ENCODE measurements at places on chromosomes 5 and 9.

DNA sequence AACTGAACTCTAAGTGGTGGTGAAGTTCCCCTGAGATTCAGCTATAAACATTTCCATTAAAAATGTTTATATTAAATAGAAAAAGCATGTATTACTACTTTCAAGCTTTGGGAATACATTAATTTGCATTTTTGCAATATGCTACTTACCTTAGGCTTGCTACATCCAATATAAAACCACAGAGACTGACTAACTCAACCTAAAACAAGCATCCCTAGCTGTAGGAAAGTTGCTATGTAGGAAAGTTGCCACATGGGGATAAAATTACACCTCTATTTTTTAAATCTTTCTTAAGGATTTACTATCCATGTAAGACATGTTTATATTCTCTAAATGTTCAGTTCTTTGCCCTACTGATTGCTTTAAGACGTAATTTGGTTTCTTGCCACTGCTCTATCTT lies 12.8 kb downstream of the SCAMP1 start:
- no peak overlapping the region for H3K27ac ChIP-seq
- H3K4me3 ChIP-seq, result no peak overlapping the region
- H3K27me3 ChIP-seq, result no peaks in the 10 kb centered on the region
- no peaks in the 10 kb centered on the region for H3K4me1 ChIP-seq

DNA sequence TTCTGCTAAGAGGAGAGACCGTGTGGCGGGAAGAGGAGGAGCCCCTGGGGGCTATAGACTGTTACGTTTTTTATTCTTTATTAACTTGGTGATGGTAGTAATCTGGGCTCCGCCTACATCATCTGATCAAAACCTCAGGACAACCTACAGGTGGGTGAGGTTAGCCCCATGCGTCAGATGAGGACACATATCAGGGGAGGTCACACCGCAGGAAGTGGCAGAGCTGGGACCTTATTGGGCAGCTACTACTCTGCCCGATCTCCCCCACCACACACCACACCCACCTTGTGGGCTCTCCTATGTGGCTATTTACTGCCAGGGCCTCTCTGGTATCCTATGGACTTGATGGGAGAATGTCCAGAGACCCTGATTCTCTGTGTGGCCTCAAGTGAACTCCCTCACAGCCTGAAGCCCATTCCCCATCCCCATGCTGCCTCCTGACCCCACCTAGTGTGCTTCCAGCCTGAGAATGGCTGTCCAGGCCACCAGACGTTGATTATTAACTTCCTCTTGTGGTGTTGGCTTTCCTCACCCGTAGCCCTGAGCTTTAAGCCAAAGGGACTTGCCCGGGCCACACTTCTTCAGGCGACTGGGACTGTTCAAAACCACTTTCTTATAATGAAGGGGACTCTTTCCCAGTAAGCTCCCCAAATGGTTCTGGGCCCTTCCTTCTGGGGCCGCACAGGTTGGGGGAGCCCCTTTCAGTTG lies 8.2 kb downstream of the UNC5A start:
- no peak for DNase-seq
- peaks cover 26% of the 10 kb centered on the region for H3K27me3 ChIP-seq
- H3K36me3 ChIP-seq, result no peaks in the 10 kb centered on the region

- no peak for DNase-seq
- no peaks in the 10 kb centered on the region for H3K36me3 ChIP-seq
- no peak overlapping the region for H3K4me3 ChIP-seq
- no peak overlapping the region for H3K27ac ChIP-seq
Observed at GRCh38 chr5:160230686-160231527, 1.6 kb downstream of the FABP6 start.

- H3K4me3 ChIP-seq, result no peak overlapping the region
- no peak for DNase-seq
- no peaks in the 10 kb centered on the region for H3K27me3 ChIP-seq
- no peaks in the 10 kb centered on the region for H3K36me3 ChIP-seq
Observed at GRCh38 chr5:17257705-17258273, 40.4 kb downstream of the BASP1 start.

DNA sequence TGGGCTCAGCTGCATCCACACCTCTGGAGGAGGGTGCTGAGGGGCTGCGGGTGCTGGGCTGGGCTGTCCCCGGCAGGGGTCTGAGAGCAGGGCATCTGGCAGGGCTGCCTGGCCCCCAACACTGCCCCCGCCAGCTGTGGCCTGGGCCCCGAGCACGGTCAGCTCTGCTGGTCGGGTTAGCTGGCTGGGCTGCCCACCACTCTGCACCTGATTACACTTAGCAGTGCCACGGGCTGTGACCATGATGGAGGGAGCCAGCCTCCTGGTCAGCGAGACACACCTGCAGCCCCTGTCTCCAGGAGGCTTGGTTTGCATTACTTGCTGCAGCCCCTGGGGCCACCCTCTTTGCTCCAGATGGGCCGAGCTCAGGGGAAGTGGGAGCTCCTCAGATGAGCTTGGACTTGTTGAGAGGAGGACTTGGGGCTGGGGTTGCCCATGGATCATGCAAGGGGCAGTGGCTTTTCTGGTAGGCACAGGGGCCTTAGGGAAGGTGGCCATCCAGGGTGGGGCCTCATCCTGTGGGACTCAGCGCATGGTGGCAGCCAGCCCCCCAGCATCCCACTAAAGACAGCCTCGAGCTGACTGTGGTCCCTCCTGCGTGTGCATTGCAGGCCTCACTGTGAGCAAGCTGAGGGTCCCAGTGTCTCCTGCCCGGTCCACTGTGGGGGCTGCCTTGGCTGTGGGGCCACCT lies 132.0 kb upstream of the FAM120A start:
- H3K4me1 ChIP-seq, result no peaks in the 10 kb centered on the region
- H3K4me3 ChIP-seq, result no peak overlapping the region
- no peak for DNase-seq
- no peak overlapping the region for H3K27ac ChIP-seq

GRCh38 chr5:88883836-88884607 lies 1.0 kb upstream of the MEF2C start:
- DNase-seq, result peak; percentile 65
- H3K4me1 ChIP-seq, result no peaks in the 10 kb centered on the region
- H3K27me3 ChIP-seq, result no peaks in the 10 kb centered on the region

- peaks cover under 1% of the 10 kb centered on the region for H3K36me3 ChIP-seq
- peak overlapping the region; percentile 71 for H3K27ac ChIP-seq
- H3K27me3 ChIP-seq, result no peaks in the 10 kb centered on the region
- no peak overlapping the region for H3K4me3 ChIP-seq
- DNase-seq, result no peak
Observed at GRCh38 chr9:127541865-127542264, 70.2 kb upstream of the STXBP1 start.

DNA sequence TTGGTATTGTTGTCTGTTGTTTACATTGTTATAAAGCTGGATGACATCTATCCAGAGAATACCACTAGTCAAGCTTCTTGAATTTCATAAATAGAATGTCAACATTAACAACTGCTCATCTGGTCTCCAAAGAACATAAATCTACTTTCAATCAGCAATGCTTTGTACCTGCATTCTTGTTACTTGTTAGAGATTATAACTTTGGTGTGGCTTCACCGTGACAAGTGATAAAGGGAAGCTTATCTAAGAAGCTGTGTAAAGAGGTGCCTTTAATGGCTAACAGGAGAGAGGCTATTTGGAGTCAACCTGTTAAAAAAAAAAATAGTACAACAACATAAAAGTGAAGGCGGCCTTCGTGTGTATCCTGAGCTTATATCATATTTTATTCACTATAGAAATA lies 41.8 kb downstream of the MUSK start:
- no peak overlapping the region for H3K4me3 ChIP-seq
- no peaks in the 10 kb centered on the region for H3K27me3 ChIP-seq
- no peaks in the 10 kb centered on the region for H3K4me1 ChIP-seq
- no peaks in the 10 kb centered on the region for H3K36me3 ChIP-seq
- no peak for DNase-seq
- H3K27ac ChIP-seq, result no peak overlapping the region

- no peaks in the 10 kb centered on the region for H3K36me3 ChIP-seq
- no peak overlapping the region for H3K27ac ChIP-seq
- H3K4me1 ChIP-seq, result no peaks in the 10 kb centered on the region
- no peaks in the 10 kb centered on the region for H3K27me3 ChIP-seq
Observed at GRCh38 chr5:9861666-9862256, 231.6 kb upstream of the TAS2R1 start.

GRCh38 chr5:2387634-2388325 lies 363.7 kb downstream of the IRX2 start:
- H3K4me1 ChIP-seq, result no peaks in the 10 kb centered on the region
- no peak overlapping the region for H3K4me3 ChIP-seq
- DNase-seq, result peak; percentile 70
- no peak overlapping the region for H3K27ac ChIP-seq
- H3K36me3 ChIP-seq, result no peaks in the 10 kb centered on the region
- peaks cover 10% of the 10 kb centered on the region for H3K27me3 ChIP-seq

- H3K4me3 ChIP-seq, result no peak overlapping the region
- no peak for DNase-seq
- H3K36me3 ChIP-seq, result no peaks in the 10 kb centered on the region
- H3K4me1 ChIP-seq, result no peaks in the 10 kb centered on the region
- no peaks in the 10 kb centered on the region for H3K27me3 ChIP-seq
Observed at GRCh38 chr5:172285226-172286143, 1.9 kb upstream of the UBTD2 start.

DNA sequence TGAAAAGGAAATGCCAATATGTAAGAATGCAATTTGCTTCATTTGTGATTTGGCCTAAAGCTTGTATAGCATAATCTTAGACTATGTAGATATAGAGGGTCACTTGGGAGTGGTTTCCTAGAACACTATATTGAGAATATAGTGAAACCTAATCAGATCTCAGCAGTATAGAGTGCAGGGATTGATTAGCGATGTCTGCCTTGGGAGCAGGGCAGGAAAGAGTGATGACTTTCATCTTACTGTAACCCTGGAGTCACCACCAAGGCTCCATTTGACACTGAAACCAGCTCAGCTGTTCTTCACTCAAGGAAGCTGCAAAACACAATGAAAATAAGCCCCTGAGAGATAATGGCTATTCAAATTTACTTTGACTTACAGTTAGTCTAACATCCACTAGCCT lies 26.2 kb upstream of the ARRDC3 start:
- no peak overlapping the region for H3K4me3 ChIP-seq
- H3K36me3 ChIP-seq, result no peaks in the 10 kb centered on the region
- H3K4me1 ChIP-seq, result no peaks in the 10 kb centered on the region
- no peak overlapping the region for H3K27ac ChIP-seq

- H3K27me3 ChIP-seq, result no peaks in the 10 kb centered on the region
- H3K4me1 ChIP-seq, result peaks cover 4% of the 10 kb centered on the region
- no peak for DNase-seq
- H3K4me3 ChIP-seq, result no peak overlapping the region
- peak overlapping the region; percentile 53 for H3K27ac ChIP-seq
- no peaks in the 10 kb centered on the region for H3K36me3 ChIP-seq
Observed at GRCh38 chr5:1540831-1541701, 17.3 kb upstream of the LPCAT1 start.

DNA sequence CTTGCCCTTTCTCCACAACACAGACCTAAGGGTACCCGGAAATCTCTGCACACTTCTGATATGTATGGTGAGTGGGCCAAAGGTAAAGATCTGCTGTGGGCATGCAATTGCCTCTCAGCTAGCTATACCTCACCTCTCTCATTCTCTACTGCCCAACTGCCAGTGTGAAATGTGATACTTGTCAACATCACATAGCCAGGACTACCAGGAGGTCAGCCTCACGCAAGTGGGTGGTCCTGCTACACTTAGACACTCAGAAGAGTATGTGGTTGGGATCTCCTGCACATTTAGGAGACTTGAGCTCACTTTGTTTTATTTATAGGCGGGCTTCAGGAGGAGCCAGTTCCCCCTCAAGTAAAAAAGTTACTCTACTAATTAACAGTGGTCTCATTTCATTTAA lies 88.0 kb upstream of the MAN2A1 start:
- H3K27me3 ChIP-seq, result no peaks in the 10 kb centered on the region
- no peak overlapping the region for H3K27ac ChIP-seq
- DNase-seq, result no peak
- no peaks in the 10 kb centered on the region for H3K36me3 ChIP-seq
- no peaks in the 10 kb centered on the region for H3K4me1 ChIP-seq

DNA sequence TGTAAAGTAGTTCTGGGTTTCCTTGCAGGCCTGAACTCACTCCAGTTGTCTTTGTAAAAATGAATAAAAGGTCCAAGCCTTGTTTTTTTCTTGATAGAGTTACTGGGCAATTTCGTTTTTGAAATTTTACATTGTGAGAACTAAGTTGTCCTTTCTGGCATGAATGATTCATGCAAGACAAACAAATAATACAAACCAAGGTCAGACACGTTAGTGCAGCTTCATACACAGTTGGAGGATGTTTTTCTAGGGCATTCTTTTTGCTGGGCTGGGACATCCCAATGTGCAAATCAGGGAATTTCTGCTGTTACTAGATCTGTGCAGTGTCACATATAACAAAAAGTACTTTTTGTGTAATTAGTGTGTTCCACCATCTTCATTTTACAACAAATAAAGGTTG lies 96.0 kb downstream of the MEGF10 start:
- H3K4me1 ChIP-seq, result no peaks in the 10 kb centered on the region
- DNase-seq, result no peak
- no peaks in the 10 kb centered on the region for H3K27me3 ChIP-seq
- no peaks in the 10 kb centered on the region for H3K36me3 ChIP-seq
- no peak overlapping the region for H3K4me3 ChIP-seq

DNA sequence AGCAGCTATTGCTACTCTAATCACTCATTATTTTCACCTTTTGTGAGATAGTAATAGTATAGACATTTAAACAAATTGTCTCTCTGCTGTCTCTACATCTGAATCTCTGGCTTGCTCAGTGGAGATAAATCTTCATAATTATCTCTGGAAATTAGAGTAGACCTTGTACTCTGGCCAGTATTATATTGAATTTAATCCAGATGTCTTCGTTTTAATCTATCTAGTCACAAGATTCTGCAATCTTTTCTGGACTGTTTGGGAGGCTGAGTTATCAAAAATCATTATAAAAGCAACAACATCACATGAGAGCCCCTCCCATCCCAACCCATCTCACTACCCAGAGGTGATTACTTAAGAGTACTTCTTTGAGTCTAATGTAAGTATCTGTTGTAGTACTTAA lies 19.0 kb downstream of the ARHGAP26 start:
- H3K4me1 ChIP-seq, result peaks cover 5% of the 10 kb centered on the region
- no peaks in the 10 kb centered on the region for H3K36me3 ChIP-seq
- DNase-seq, result no peak
- no peak overlapping the region for H3K4me3 ChIP-seq

DNA sequence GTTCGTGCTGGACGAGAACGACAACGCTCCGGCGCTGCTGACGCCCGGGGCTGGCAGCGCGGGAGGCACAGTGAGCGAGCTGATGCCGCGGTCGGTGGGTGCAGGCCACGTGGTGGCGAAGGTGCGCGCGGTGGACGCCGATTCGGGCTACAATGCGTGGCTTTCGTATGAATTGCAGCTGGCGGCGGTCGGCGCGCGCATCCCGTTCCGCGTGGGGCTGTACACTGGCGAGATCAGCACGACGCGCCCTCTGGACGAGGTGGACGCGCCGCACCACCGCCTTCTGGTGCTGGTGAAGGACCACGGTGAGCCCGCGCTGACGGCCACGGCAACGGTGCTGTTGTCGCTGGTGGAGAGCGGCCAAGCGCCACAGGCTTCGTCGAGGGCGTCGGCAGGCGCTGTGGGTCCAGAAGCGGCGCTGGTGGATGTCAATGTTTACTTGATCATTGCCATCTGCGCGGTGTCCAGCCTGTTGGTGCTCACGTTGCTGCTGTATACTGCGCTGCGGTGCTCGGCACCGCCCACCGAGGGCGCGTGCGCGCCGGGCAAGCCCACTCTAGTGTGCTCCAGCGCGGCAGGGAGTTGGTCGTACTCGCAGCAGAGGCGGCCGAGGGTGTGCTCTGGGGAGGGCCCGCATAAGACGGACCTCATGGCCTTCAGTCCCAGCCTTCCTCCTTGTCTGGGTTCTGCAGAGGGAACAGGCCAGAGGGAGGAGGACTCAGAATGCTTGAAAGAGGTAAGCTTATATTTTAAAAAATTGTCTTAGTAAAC lies 2.2 kb downstream of the PCDHA13 start:
- H3K4me3 ChIP-seq, result no peak overlapping the region
- no peak for DNase-seq
- H3K4me1 ChIP-seq, result no peaks in the 10 kb centered on the region
- peaks cover 51% of the 10 kb centered on the region for H3K27me3 ChIP-seq
- no peak overlapping the region for H3K27ac ChIP-seq
